ENCODE measurements at places on chromosomes 3 and 15.

DNA sequence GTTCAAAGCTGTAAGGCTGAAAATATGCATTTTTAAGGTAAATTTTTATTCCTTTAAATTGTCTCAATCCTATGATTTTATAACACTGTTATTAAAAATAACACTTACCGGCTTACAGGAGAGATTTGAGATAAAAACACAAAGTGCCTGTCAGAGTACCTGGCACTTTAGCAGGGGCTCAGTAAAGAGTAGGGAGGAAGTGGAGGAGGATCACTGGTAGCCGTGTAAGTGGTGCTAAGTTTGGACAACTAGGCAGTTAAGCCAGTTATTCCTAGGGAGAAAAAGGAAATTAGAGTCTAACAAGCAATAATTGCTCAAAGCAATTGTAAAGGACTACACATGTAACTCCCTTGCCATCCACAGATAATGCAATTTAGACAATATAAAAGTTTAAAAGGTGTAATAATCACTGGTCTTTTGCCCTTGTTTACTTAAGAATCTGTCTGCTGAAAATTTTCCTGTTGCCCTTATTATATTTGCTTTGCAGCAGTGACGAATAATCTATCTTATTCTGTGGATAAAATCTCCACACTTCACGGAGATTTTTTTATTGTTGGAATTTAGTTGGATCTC lies 204.8 kb downstream of the CDIN1 start:
- no peak for DNase-seq

DNA sequence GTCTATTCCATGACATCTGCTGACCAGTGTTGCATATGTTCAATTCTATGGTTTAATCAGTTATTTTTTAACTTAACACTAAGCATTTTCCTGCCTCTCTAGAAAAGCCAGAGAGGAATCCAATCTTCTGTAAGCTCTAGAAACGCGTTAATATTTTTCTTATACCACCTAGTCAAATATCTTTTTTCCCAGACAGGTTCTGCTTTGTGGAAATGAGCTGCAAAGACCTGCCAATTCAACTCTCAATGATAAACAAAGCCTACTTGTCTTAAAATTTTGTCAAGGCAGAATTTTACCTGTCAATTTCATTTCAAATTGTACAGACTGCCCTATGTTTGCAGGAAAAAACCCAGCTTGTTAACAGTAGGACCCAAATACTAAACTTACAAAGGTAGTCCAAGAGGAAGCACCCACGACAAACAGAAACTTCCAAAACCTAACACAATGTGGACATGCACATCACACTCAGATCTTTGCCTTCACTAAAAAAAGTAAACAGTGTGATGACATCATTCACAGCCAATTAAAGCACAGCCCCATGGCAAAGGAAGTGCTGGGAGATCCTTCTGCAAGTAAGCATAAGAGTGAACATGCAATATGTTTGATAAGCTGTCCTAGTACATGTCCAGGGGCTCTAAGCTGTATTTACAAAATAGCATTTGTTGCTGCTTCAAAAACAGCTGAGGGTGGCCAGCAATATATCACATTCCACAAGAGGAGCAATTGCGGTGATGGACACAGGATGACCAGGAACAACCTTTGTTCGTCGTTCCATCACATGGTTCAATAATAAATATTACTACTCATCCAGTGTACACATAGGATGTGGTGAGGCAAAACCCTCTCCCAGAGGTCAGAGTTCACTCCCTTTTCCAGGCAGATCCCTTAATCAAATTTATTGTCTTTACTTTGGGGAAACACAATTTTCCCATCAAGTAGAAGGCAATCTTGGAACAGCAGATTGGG lies 139.4 kb upstream of the TSC22D2 start:
- DNase-seq: no peak

DNA sequence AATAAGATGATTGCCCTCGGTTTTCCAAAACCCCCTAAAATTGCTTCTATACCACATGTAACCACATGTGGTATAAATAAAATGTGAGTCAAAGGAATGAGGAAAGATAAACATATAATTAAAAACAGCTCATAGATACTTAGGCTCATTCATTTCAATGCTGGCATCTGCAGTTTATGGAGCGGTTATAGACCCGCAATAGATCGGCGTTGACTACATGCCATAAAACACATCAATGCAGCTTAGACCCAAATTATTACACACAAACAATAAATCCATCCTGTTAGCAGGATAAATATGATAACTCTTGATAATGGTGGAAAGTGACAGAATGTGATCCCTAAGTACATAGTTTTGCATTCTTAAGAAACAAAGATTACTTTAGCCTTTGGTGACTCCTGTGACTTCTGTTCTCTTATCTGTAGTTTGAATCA lies 143.7 kb downstream of the NR2F2 start:
- no peak for DNase-seq

DNA sequence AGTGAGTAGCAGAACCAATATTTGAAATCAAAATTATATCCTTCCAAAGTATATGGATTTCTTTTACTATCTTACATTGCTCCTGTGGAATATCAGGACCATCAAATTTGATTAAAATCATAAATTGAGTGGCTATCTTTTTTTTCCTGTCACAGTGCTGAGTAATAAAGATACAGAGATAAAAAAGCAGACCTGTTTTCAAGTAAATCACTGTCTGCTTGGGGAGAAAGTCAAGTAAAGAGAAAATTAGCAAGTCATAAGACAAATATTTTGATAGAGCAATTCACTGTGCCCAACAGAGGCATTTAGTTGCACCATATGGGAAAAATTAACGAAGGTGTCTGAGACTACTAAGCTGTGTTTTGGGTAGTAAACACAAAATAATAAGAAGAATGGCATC lies 933.7 kb downstream of the NTRK3 start:
- no peak for DNase-seq

GRCh38 chr3:775178-775880 lies 317.5 kb upstream of the CNTN6 start:
- DNase-seq: no peak

DNA sequence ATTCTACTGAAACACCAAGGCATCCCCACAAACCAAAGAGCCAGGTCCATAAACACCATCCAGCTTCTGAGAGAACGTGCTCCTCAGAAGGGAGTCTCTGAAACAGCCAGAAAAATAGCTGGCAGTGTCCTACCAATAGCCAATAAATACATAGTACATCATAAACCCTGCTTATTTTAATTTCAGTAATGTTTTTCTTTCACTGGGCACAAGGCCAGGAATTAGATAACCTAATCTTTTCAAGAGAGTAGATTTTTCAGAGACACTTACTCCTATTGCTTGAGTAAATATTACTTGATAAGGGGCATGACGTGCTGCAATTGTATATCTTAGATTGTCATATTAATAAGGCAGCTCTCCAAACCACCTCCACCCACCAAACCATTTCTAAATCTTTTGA lies 22.7 kb downstream of the GADL1 start:
- no peak for DNase-seq

DNA sequence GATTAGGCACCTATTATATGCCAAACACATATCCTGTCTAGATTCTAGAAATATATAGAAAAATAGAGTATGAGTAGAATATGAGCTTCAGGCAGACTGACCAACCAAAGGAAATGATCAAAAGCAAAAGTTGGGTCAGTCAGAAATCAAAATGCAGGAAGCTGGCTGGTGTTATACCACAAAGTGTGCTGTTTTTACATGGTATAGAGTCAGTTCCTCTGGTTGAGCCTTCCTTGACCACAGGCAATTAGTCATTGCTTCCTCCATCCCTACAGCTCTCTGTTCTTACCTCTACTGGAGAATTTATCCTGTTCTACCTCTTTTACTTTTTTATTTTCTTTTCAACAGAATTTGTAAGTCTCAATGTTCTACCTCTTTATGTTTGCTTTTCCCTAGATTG lies 149.8 kb downstream of the TMCO5A start:
- no peak for DNase-seq

DNA sequence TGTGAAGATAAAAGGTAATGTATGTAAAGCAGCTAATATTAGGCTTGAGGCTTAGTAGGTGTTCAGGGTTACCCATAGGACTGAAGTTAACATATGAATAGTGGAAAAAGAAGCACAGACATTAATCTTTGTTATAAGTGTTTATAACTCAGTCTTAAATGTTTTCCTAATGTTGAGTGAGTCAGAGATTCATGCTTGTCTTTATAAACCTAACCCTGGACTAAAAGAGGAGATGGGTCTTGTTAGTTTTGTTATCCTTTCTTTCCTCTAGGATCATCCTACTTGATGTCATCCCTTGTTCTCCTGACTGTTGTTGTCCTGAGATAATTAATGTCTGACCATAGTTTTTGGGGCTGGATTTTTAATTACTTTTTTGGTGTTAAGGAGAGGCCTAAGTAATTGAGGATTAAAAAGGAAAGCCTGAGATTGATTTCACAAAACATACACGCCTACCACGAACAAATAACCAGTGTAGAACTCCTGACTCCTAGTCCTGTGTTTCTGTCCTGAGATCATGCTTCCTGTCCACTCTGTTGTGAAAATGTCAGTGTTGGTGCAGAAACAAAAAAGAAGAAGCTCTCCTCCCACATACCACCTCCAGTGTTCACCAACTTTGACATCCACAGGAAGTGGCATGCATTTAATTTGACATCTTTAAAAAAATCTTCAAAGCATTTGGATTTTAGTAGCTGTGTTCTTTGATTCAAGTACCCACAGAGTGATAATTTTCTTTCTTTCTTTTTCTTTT lies 8.4 kb downstream of the MITF start:
- DNase-seq: no peak

- DNase-seq: no peak
Measured at GRCh38 chr3:20322085-20322484, 136.1 kb upstream of the SGO1 start.

GRCh38 chr15:69637818-69638217 lies 185.2 kb downstream of the RPLP1 start:
- DNase-seq: no peak
